ENCODE measurements at places on chromosomes 3 and 15. TPM values are rescaled to one million over a fixed set of nuclear protein-coding genes. Genes with fewer than 3 reads are reported as not detected.

STIMATE gene
- total RNA-seq: 29.9 TPM

TERC gene
- 10.8 TPM for total RNA-seq

GP9 gene
- not detected for total RNA-seq

DNA sequence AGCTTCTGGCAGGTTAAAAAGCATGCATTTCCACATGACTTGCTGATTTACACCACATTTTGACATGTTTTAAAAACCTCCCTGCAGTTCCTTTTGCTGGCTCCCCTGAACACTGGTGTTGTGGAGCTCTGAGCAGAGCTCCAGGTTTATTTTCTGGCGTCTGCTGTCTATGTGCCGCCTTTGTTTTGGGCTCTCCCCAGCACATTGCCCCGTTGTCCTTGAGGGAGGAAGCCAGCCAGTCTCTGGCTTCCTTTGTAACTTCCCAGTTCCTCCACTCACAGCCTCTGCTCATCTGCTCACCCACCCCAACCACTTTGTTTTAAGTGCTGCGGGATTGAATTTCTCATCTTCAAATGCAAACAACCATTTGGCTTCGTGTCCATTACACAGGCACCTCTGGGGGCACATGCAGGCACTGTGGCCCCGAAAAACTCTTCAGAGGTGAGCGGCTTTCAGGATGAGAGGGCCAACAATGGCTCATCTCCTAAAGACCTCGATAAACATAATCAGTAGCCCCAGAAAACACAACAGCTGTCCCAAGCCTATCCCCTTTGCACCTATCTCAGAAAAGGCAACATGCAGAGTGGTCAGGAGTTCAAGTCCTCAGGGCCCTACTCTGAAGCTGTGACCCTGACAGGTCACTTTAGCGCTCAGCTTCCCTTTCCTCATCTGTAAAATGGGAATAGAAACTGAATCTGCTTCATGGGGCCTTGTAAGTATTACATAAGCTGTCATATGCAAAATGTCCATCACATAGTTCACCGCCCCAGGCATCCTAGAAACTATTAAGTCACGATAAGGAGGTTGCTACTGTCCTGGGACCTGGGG, 1.3 kb upstream of the MEF2A start:
- DNase-seq: no peak

DNA sequence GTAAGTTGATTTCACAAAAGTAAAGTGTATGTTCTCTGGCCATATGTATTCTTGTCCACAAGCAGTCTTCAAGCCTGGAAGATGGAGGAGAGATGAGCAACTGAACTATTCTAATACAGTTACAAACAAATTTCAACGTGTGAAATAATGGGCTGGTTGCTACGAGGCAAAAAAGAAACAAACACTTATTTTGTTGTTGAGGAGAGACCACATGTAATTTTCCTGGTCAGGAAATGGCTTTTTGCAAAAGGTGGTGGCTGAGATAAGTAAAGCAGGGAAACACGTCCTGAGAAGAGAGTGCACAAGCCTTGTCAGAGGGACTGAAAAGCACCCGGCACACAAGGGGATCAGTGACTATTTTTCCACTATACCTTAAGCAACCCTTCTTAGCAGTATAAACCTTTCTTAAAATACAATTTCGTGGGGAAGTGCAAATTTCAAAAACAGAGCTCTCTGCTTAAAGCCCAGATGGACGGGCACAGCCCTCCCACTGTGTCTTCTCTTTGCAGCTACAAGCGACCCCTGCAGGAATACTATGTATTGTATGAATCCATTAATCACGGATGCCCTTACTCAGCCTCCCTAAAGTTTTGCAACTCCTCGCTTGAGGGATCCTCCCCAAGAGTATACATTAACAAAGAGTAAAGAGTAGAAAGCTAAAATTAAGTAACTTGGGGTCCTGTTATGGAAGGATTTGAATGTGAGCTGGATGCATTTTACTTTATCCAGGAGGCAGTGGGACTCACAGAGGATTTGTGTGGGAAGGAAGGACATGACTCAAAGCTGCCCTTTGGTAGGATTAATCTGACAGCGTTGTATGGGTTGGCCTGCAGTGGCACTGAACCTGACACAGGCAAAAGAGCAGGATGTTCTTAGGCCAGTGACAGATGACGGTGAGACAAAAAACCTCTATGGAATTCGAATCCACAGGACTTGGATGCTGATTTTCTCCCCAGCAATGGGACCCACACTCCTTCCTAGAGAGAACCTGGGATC, 253.7 kb downstream of the IL5RA start:
- DNase-seq: no peak

- no peak for DNase-seq
These were observed 23.3 kb upstream of the HCN4 start for GRCh38 chr15:73392025-73392424.

DNA sequence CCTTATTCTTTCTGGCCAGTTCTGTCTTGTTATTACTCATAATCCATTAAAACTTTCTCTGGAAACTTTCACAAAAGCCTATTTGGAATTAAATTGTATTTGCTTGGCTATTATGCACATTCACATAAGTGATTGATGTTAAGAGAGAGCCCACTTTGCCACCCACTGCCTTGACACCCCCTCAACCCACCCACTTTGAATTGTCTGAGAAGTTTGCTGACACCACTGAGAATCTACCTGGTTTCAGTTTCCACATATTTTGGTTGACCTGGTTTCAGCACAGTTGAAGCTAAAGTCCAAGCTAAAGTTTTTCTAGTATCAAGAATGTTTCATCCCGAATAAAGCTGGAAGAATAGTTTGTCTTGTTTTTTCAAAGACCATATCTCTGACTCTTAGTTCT, 70.9 kb downstream of the ARMC8 start:
- DNase-seq: no peak

DNA sequence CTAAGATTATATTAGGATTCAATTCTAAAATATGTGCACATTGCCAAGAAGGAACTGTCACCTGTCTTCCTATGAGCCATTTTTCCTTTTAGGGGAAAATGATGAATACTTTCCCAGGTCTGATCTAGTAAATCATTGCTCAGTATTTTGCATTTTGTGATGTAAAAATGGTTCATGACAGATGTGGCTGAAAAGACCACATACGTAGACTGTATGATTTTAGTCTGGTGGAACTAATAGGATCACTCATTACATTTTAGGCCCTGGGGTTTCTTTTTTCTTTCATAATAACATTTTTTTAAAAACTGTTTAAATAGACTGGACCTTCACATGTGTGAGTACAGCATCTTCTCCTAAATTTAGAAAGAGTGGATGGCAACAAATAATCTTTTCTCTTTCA, 201.7 kb upstream of the MLF1 start:
- DNase-seq: no peak

- DNase-seq: no peak
These were observed 490.1 kb upstream of the ARRDC4 start for GRCh38 chr15:97470417-97470816.

- no peak for DNase-seq
These were observed 34.9 kb downstream of the MORF4L1 start for GRCh38 chr15:78907577-78907976.

DNA sequence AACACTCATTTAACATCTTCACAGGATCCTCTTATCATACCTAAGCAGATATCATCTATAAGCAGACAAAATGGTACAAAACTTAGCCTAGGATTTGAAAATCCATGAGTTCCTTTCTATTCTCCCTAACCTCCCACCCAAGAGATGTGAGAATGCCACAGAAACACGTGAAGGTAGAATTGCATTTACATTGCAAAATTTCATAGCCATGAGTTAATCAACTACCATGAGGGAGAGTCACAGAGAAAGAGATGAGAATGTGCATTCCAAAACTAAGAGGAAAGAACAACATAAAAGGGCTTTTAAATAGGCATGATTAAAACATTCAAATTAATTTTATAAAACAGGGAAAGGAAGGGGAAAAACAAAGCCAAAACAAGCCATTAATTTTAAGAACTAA, 806.2 kb downstream of the NTRK3 start:
- no peak for DNase-seq

Data from activated CD8-positive, alpha-beta T cell treated with anti-CD3 and anti-CD28 coated beads, Interleukin-2, amount 10 ng/mL, durations not matched to agents 7 days and 5 days (primary cell).